ENCODE measurements at places on chromosomes 7 and 10.

DNA sequence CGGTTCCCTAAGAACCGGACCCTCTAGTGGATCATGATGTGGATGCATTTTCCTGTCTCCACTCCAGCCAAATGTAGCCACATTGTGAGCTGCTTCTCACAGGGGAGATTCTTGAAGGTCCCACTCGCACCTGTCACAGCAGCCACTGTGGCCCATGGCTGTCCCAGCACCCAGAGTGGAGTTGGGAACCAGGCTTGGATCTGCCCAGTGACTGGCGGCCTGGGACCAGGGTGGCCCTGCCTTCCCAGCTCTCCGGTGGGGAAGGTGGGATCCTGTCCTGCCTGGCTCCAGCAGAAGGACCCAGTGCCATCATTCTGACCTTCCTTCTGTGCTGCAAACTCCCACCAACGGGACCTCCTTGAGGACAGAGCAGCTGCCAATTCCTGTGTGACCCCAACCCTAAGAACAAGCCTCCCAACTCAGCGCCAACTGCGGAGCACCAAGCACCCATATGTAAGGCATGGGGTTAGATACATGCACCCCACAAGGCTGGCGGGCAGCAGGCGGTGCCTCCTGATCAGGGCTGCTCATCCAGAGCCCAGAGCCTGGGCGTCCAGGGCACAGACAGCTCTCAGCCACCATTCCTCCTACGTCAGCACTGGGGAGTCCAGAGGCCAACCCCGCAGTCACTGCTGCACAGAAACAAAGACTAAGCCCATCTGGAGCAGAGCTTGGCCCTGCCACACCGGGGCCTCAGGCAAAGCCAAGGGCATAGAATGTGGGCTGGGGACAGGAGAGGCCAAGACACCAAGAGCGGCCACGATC lies 28.8 kb downstream of the EBF3 start:
- no peak for DNase-seq

GRCh38 chr10:97713826-97714400 lies 383 bp downstream of the MARVELD1 start:
- peak; percentile 25 for DNase-seq

DNA sequence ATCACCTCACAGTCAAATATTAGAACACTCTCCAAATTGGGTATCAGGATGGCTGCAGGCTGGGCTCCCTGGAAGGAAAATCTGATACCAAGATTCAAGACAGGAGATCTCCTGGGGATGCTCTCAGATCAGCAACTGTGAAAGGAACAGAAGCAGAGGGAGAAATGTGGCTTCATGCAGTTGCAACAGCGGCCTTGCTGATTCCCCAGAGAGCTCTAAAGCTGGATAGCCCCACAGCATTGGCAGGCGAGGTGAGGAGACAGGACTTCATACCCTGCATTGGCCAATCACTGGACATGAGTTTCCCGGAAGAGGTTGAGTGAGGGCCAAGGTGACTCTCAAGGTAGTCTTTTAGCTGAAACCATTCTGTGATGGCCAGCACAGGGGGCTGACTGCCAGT lies 190.6 kb downstream of the PTPN20 start:
- DNase-seq, result no peak

GRCh38 chr7:134907639-134908038 lies 78.7 kb upstream of the AGBL3 start:
- DNase-seq, result no peak

All from central memory CD8-positive, alpha-beta T cell (primary cell).